Thyroid gland (tissue), 4 donors: ENCODE measurements at places on chromosomes 1 and 21.
A peak's percentile ranks its signal among the peaks of the same experiment; 100 is the strongest.

- peak; percentile 61 for DNase-seq
Measured at GRCh38 chr1:110106013-110106941, 6.0 kb upstream of the UBL4B start.

- peak; percentile 30 for DNase-seq
Measured at GRCh38 chr1:41891199-41891896, 27.4 kb downstream of the HIVEP3 start.

GRCh38 chr1:59295618-59296017 is 1.3 kb upstream of the FGGY start:
- no peak for DNase-seq

- DNase-seq, result no peak
Measured at GRCh38 chr1:167392200-167392696, 126.1 kb downstream of the CD247 start.

GRCh38 chr1:180863158-180863775 is 49.4 kb upstream of the KIAA1614 start:
- DNase-seq, result no peak

DNA sequence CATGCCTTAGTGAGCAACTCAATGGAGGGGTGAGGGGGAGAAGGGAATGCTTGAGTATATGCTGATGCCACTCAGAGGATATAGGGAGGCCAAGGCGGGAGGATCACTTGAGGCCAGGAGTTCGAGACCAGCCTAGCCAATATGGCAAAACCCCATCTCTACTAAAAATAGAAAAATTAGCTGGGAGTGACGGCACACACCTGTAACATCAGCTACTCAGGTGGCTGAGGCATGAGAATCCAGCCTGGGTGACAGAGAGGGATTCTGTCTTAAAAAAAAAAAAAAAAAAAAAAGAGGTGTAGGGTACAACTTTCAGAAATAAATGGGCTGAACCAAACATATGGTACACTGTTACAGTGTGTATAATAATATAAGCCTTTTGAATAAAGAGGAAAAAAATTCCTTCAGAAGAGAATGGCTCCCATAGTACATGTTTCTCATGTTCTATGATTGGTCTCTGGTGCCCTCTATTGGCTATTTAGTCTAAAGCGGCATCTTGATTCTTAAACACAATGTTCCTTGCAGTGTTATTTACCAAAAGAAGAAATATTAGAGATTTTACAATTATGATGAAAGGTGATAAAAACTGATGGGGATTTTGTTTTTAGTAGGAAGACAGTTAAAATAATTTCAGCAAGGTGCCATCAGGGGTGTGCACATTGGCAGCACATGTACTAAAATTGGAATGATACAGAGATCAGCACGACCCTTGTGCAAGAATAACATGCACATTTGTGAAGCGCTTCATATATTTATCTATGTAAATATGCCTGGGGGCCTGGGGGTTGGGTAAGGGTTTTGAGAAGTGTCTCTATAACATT is 109.8 kb downstream of the PATJ start:
- DNase-seq, result no peak

DNA sequence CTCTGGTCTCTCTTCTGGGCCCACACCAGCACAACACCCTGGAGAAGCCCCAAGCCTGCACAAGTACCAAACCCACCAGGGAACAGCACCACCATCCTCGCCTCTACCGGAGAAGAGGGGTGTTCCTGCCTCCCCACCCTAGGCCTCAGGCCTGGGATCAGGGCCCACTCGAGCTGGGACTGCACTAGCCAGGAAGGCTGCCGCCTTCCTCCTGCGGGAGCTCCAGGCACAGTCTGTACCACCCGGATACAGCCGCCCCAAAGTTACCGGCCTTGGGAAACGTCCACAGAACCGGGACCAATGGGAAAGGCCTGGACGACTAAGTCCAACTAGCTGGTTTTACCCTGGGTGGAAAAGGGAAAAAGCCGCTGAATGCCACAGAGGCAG is 3.4 kb downstream of the TAL1 start:
- no peak for DNase-seq

- DNase-seq, result no peak
Measured at GRCh38 chr1:67227196-67227595, 60.9 kb downstream of the IL23R start.

GRCh38 chr21:39863111-39863510 is 4.1 kb upstream of the PCP4 start:
- DNase-seq, result peak; percentile 94

- DNase-seq, result no peak
Measured at GRCh38 chr1:6891781-6892579, 106.7 kb downstream of the CAMTA1 start.

- DNase-seq, result peak; percentile 71
Measured at GRCh38 chr1:7975212-7975865, 13.8 kb downstream of the PARK7 start.

GRCh38 chr1:113975211-113975895 is 3.9 kb upstream of the OLFML3 start:
- DNase-seq, result no peak

DNA sequence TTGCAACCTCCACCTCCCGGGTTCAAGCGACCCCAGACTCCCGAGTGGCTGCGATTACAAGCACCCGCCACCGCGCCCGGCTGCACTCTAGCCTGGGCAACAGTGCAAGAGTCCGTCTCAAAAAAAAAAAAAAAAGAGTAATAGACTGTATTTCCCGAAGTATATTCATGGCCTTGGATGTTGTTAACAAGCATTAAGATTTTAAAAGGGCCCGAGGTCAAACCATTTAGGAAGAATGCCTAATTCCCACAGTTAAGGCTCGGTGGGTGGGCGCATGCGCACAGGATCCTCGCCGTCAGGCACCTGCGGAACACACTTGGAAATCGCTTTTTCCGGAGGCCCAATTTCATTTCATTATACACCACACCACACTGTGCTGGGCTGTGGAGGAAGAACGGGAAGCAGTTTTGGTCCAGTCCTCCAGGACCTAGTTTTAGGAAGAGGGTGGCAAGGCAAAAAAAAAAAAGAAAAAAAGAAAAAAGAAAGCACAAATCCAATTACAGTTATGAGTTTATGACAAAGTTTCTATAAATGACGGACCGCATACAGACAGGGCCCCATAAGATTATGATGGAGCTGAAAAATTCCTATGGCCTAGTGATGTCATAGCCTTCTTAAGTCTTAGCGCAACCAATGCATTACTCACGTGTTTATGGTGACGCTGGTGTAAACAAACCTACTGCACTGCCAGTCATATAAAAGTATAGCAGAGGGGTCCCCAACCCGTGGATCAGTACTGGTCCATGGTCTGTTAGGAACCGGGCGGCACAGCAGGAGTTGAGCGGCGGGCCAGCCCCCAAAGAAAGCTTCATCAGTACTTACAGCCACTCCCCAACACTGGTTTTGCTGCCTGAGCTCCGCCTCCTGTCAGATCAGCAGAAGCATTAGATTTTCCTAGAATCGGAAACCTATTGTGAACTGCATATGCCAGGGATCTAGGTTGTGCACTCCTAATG is 38.2 kb downstream of the H3-3A start:
- DNase-seq, result peak; percentile 54
